ENCODE measurements at places on chromosomes 7 and 10.

- no peak for DNase-seq
Observed at GRCh38 chr7:95631527-95631926, 35.2 kb upstream of the PDK4 start.

- DNase-seq = no peak
Observed at GRCh38 chr10:15141136-15142054, 27.1 kb downstream of the NMT2 start.

DNA sequence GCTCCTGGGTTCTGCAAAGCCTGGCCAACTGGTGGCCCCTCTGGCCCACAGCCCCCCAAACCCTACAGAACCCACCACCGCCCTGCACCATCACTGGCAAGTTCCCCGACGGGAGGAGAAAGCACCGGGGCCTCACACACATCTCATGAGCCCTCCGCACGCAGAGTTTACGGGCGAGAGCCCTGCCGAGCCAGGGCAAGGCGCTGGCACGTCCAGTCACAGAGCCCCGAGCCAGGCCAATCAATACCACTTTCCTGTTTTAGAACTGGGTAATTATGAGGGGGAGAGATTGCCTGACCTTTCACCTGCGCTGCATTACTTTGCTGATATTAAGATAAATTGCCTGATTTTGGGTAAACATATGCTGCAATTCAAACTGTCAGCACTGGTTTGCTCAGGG lies 113.3 kb downstream of the EBF3 start:
- DNase-seq = no peak

GRCh38 chr7:130493275-130493873 lies 1.5 kb downstream of the MEST start:
- DNase-seq = no peak

DNA sequence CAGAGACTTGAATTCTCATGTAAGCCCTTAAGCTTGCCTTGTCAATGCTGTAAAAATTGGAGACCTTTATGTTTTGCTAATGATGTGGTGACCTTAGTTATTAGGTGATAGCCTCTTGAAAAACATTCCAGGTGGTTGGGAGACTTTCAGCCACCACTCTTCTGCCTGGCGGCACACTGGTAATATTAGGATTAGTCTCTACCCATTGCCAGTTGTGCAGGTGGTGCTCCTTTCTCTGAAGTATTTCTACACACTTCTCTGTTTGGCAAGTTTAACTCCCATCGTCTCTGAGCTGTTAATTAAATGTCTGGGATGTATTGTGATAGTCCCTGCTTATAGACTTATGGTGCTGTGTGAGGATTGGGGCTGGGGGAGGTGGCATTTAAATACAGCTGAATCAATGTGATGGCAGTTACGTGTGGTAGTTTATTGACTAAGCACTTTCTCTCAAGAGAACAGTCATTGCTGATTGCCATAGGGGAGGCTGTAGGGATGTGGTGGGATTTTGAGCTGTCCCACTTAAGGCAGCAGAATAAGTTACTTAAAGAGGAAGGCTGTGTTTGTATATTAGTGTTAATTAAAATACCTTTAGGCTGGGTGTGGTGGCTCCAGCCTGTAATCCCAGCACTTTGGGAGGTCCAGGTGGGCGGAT lies 61.7 kb downstream of the DAGLB start:
- DNase-seq = no peak

DNA sequence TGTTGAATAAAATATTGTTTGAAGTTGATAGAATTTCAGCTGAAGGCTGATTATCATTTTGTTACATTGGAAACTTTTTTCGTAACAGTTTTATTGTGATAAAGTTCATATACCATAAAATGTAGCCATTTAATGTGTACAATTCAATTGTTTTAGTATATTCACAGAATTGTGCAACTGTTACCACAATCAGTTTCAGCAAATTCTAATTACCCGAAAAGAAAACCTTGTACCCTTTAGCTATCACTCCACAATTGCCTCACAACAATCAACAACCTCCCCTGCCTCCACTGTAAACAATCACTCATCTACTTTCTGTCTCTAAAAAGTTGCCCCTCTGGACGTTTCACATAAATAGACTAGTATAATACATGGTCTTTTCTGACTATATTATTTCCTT lies 179.7 kb upstream of the BET1 start:
- DNase-seq = no peak

- DNase-seq = no peak
Observed at GRCh38 chr7:51317582-51317910, 937 bp upstream of the COBL start.

- no peak for DNase-seq
Observed at GRCh38 chr7:139718859-139719258, 58.9 kb downstream of the HIPK2 start.
